ENCODE measurements at places on chromosomes 1 and 21. TPM values are rescaled to one million over a fixed set of nuclear protein-coding genes. Genes with fewer than 3 reads are reported as not detected.

DNA sequence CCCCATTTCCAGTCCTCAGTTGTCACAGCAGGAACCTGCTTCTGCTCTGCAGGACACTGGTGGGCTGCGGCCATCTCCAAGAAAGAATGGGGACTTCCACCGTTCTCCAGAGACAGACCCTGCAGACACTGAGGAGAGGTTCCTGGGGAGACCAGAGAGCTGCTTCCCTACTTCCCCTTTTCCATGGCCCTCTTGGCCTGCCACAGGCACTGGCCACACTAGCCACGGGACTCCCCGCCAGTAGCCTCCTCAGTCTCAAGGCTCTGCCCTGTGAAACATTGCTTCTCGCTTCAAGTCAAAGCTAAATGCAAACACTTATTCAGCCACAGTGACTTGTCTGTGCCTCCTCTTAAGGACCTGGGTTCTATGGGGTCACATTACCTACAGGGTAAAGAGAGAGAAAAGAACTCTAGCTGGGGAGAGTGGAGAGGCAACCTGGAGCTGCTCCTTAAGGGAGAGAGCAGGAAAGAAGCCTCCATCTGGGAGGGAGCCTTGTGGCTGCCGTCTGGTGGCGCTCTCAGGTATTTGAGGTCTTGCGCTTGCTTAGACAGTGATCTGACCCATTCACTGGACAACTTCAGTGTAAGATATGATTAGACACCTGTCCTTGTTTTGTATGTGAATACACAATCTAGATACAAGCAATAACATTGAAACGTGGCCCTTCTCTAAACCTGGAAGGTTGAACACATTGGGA lies 5.4 kb upstream of the SLAMF8 start:
- H3K4me3 ChIP-seq = no peak overlapping the region
- H3K36me3 ChIP-seq = no peaks in the 10 kb centered on the region
- H3K27ac ChIP-seq = no peak overlapping the region
- H3K27me3 ChIP-seq = no peaks in the 10 kb centered on the region
- no peaks in the 10 kb centered on the region for H3K4me1 ChIP-seq

- no peak for DNase-seq
- no peaks in the 10 kb centered on the region for H3K36me3 ChIP-seq
- no peak overlapping the region for H3K27ac ChIP-seq
- H3K4me3 ChIP-seq = no peak overlapping the region
- H3K4me1 ChIP-seq = no peaks in the 10 kb centered on the region
These were observed 157.0 kb upstream of the COA6 start for GRCh38 chr1:234216116-234216703.

Gene CDK18
- total RNA-seq = 80.7 TPM

Gene MAN1A2
- total RNA-seq = 47.7 TPM

All from aorta (tissue), 5 donors.